Fibroblast of the conjunctiva (primary cell): ENCODE measurements at places on chromosomes 11 and 22.

GRCh38 chr11:67584881-67585873 is 1.6 kb downstream of the GSTP1 start:
- no peak for DNase-seq

DNA sequence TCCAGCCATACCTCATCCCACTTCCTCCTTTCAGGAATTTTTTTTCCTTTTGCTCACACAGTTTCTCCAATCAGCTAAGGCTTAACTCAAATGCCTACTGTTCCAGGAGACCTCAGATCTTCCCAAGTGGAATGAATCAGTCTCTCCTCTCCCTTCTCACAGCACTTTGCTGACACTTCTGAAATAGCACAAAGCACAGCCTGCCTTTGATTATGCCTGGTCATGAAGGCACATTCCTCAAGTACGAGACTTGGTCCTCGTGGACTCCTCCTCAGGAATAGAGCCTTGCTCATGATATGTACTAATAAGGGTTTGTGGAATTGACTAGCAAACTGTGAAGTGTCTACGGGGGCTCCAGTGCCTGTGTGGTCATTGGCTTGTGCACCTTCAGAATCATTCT is 176.7 kb upstream of the TENM4 start:
- no peak for DNase-seq

GRCh38 chr11:87460279-87460678 is 422.5 kb downstream of the TMEM135 start:
- DNase-seq, result no peak

- no peak for DNase-seq
Observed at GRCh38 chr11:22169833-22170232, 23.1 kb upstream of the ANO5 start.

DNA sequence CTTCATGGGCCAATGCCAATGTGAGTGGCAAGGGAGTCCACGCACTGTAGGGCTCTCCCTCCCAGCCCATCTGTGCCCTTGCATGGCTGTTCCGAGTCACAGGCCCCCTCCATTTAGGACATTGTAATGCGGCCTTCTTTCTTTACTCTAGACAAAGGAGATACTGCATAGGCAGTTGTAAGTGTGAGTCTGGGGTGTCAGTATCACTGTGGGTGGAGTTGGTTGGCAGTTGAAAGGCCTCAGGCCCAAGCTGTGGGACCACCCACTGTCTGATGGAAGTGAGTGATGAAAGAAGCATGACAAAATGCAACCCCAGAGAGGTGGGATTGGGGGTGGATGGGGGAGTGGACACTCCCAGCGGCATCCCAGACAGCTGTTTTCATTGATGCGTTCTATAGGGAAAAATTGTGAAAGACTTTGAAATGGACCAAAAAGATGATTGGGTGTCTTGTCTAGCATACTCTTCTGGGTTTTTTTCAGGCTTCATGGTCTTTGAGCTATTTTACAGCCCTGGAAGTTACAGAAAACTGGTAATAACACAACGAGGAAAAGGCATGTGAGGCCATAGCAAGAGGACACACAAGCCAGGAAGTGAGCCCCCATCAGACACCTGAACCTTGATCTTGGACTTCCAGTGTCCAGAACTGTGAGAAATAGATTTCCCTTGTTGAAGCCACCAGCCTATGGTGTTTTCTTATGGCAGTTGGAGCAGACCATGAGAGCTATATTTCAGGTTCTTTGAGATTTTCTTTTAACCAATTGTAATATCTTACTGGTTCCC is 114.6 kb downstream of the NECTIN1 start:
- no peak for DNase-seq

DNA sequence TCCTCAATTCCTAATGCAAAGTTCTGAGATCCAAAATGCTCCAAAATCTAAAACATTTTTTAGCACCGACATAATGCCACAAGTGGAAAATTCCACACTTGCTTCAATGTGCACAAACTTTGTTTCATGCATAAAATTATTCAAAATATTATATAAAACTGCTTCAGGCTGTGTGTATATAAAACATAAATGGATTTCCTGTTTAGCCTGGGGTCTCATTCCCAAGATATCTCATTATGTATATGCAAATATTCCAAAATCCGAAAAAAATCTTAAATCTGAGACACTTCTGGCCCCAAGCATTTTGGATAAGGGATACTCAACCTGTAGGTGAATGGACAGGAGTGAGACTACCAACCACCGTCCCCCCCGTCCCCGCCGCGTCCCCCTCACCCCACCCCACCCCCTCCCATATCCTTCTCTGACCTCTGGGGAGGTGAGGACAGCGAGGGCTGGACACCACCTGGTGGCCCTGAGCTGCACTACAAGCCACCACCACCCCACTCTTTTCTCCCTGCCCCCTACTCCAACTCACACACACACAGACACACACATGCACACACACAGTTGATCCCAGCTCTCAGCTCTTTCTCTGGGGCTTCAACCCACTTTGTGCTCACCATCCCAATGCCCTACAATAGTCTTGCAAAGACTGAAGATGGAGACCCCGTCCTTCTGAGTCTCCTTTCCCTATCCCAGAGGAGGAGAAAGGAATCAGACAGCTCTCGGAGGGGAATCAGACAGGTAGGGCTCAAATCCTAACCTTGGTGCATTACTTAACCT is 101.0 kb downstream of the PDE2A start:
- no peak for DNase-seq

DNA sequence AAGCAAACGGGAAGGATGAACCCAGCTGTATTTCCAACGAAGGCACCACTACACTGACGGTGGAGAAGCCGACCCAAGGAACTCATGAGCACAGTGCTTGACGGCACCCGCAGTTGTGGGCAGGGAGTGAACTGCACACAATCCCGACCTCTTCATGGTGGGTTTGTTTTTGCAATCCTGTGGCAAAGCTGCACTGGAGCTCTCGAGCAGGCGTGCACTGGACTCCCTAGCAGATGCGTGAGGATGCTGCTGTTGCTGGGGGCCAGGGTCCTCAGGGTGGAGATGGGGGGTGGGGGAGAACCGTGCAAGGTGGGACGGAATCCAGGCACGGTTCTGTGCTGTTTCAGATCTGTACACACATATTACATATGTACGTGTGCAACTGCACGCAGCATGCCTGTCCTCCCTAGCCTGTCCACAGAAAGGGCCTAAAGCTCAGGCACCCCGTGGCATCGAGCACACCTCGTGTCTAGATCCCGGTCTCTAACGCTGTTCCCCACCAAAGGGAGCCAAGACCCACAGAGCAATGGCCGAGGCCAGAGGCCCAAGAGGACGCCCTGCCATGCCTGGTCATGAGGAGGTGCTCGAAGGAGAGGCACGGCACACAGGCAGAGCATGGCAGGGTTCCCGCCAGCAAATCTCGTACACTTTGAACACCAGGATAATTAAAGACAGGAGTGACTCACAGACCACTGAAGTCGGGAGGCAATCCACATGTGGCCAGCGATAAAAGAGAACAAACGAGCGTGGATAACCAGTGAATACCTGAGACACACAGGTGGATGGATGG is 17.6 kb downstream of the ALG12 start:
- DNase-seq, result no peak

GRCh38 chr22:50691521-50691920 is 18.9 kb downstream of the SHANK3 start:
- DNase-seq, result peak; percentile 17

- no peak for DNase-seq
Observed at GRCh38 chr11:8328231-8328794, 64.6 kb upstream of the LMO1 start.

GRCh38 chr11:67384851-67385366 is 6.9 kb upstream of the RAD9A start:
- no peak for DNase-seq

DNA sequence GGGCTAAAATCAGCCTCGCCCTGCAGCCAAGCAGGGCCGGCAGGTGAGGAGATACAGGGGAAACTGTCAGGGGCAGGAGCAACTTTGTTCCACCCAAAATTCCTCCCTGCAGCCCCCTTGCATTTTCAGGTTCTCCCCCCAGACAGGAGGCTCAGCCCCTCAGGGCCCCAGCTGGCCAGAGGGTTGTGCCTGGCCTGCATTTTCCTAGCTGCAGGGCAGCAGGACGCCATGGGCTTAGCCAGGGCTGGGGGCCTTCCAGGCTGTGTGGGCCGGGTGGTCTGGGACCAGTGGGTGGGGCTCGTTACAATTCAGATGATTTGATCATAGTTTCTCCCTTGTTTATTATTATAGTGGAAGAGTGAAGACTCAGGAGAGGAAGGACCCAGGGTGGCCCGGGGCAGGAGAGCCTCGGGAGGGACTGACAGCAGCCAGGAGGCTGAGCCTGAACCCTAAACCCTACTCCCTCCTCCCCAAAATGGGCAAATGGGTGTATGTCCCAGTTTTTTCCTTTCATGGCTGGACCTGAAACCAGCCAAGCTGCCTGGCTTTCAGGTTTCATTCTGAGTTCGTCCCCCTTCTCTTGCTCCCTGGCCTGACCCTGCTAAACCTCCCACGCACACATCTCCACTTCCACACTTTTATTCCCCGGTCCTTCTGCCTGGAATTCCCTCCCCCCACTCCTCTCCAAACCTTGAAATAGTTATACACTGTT is 40.0 kb downstream of the AHNAK start:
- no peak for DNase-seq

DNA sequence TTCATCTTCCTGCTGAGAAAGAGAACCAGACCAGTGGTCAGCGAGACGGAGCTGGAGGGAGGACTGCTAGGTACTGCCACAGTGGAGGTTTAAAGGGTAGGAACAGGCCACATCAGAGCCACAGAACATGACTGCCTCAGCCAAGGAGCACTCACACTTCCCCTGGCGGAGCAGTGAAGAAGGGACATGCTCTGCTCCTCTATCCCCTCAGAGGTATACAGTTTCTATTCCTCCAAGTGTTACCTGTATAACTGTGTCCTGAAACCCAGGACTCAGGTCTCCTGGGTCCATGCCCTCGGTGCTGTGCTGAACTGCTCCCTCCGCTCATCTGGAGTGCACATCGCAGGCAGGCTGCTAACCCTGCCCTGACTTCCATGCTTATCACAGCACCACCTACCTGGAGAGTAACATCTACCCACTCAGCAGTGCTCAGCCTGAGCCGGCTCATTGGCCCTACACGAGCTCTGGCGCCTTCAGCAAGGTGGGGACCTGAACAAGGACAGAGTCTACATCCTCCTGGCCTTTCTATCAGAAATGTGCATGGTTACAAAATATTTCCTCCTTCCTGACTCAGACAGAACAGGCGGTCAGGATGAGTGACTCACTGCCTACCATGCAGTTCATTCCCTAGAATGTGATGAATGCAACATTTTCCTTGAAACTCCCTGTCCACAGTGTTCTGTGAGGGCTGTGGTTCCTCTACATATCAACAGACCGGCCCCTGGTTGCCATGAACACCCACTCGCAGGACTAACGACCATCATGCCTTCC is 52.9 kb downstream of the C11orf58 start:
- DNase-seq, result peak; percentile 91

GRCh38 chr11:134921938-134922337 is 509.9 kb upstream of the B3GAT1 start:
- DNase-seq, result no peak
